Activated naive CD4-positive, alpha-beta T cell treated with anti-CD3 and anti-CD28 coated beads, Interleukin-2, amount 50 U/mL, for 72 hours (primary cell): ENCODE measurements at places on chromosomes 16 and 17. TPM values are rescaled to one million over a fixed set of nuclear protein-coding genes. Genes with fewer than 3 reads are reported as not detected.

The MYH11 gene
- total RNA-seq = not detected

The TCAP gene
- 2.3 TPM for total RNA-seq

The KRTAP2-3 gene
- not detected for total RNA-seq

The KRT20 gene
- not detected for total RNA-seq

The TMC6 gene
- 233 TPM for total RNA-seq

The RPAIN gene
- total RNA-seq = 49.1 TPM

The ACSM5 gene
- not detected for total RNA-seq
